Stimulated activated CD4-positive, alpha-beta T cell treated with anti-CD3 and anti-CD28 coated beads, Interleukin-15, amount 100 ng/mL, for 24 hours (primary cell): ENCODE measurements at places on chromosomes 5 and 9.

- DNase-seq: no peak
Measured at GRCh38 chr9:91908293-91908623, 41.8 kb downstream of the ROR2 start.

- no peak for DNase-seq
Measured at GRCh38 chr9:118991366-118992285, 377.6 kb downstream of the BRINP1 start.

DNA sequence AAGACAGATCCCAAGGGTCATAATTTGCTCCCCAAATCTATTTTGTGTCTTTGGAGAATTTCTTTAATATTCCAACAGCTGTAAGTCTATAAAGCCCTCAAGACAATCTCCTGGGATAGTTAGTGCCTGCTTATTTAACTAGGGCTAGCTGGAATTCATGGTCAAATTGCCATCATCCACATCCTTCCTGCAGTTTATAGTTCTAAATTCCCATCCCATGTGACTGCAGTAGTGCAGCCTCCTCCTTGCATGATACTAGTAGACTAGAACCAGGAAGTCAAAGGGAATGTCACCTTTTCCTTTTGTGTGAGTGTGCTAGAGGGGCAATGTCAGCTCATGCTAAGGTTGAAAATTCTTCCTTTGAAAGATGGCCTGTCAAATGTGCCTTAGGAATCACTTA, 214.8 kb upstream of the PIK3R1 start:
- no peak for DNase-seq

- no peak for DNase-seq
Measured at GRCh38 chr9:70398145-70398556, 16.3 kb downstream of the KLF9 start.

GRCh38 chr5:173825215-173825865, 62.8 kb upstream of the CPEB4 start:
- no peak for DNase-seq

DNA sequence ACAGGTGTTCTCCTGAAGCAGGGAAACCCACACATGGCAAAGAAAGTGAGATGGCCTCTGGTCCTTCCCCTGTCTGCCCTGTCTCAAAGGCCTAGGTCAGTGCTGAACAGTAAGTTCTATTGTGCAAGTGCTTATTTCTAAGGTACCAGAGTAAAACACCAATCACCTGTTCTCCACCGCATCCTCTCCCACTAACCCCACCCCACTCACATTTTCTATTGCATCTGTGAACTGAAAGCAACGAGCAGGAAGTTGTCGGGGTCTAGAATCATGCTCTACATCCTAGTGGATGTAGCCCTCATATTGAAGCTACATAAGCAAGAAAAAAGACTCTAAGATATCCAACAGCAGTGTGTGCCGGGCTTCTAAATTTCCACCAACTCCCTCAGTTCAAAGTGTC, 265.9 kb downstream of the ENC1 start:
- no peak for DNase-seq

DNA sequence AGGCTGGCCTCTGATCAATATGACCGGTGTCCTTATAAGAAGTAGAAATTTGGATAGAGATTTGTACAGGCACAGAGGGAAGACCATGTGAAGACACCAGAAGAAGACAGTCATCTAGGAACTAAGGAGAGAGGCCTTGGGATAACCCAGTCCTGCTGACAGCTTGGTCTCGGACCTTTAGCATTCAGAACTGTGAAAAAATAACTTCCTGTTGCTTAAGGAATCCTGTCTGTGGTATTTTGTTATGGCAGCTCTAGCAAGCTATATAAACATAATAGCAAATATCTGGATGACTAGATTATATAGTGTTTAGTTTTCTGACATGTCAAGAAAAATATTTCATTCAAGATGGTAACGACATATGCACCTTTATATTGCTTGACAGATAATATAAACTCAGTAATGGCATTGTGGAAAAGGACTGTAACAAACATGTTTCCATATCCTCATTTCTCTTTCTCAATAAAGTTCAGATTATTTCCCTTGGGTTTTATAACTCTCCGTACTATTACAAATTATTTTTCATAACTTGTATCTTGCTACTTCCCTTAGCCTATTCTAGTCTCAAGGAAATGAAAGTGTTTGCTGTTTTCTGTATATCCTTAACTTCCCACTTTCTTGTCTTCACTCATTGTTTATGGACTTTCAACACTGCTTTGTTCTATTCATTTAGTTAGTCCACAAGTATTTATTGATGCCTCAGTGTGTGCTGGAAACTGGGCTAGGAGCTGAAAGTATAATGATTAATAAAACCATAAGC, 62.4 kb downstream of the KIAA1958 start:
- DNase-seq: no peak

DNA sequence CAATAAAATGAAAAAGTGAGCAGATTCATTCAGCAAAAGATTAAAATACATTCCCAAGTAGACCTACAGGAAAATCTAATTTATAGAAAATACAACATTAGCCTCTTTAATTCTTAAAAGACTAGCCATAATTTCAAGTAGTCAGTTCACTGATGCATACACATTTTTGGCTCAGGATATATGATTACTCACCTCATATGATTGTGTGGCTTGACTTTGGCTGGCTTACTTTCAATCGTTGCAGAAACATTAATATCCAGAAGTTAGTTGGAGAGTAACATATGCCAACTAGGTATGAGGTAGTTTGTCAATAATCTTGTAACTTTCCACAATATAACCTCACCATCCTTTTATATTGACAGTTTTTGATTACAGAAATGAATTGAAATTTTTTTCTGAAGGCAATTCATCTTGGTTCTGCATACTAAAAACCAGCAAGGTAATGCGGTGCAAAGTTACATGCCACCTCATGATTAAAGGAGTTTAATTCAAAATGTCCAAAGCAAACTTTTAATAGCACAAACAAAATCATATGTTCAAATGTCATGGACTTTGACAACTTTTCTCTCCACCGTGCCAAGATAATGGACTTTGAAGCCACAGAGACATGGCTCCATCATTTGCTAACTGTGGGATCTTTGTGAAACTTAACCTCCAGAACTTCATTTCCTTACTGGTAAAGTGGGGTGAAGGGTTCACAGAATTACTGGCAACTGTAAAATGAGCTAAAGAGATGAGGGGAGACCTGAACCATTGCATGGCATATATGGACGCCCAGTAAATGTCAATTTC, 76.6 kb upstream of the PAM start:
- DNase-seq: no peak

DNA sequence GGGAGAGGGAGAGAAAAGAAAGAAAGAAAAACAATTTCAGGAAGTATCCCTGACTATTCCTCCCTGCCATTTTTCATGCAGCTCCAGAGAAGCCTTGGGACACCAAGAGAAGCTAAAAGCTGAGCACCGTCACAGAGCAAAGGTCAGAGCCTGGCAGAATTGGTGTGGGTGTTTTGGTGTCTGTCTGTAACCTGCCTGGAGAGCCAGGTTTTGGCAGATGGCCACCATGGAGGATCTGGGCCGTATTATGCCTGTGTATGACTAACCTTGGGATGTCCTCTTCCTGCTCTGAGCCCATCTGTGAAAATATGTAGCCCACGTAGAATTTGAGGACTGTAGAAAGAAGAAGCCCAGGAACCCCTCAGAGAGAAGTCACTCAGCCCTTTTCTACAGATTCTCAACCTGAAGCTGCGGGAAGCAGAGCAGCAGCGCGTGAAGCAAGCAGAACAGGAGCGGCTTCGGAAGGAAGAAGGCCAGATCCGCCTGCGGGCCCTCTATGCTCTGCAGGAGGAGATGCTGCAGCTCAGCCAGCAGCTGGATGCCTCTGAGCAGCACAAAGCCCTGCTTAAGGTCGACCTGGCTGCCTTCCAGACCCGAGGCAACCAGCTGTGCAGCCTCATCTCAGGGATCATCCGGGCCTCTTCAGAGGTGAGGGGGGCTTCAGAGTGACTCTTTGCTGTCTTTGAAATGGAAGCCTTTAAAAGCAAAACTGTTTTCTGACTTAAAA, 18.8 kb downstream of the GLE1 start:
- DNase-seq: no peak

GRCh38 chr5:155915601-155916000, 411.4 kb upstream of the SGCD start:
- no peak for DNase-seq

DNA sequence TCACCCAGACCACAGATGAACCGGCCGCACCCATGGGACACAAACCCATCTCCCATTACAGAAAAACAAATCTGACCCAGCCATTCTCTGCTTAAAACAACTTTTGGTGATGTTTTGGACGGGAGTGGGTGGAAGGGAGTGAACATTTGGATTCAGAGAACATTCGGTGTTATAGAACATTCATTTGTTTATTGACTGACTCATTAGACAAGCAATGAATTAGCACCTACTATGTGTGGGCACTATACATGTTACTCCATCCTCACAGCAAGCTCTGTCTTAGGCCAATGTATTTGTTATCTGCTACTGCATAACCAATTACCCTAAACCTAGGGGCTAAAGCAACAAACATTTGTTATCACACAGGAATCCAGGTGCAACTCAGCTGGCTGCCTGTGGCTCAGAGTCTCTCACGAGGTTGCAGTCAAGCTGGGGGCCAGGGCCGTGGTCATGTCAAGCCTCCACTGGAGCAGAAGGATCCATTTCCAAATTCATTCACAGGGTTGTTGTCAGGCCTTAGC, 5.1 kb upstream of the ERGIC1 start:
- no peak for DNase-seq

GRCh38 chr5:157164521-157164920, 1.5 kb downstream of the GARIN3 start:
- DNase-seq: no peak
